ENCODE measurements at places on chromosomes 3 and 15.

DNA sequence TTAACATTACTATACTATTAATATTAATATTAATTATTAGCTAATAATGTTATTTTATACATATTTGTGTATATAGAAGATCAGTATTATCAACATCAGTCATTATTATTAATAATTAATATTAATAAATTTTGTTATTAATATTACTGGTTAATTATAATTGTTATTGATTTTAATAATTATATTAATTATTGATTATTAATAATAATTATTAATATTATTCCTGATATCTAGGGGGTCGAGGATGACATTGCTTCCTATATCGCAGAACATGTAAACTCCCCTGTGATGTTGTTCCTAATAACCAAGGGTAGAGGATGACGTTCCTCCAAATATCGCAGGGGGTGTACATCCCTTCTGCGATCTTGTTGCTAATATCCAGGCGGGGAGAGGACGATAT is 17.3 kb upstream of the BMF start:
- DNase-seq = no peak

DNA sequence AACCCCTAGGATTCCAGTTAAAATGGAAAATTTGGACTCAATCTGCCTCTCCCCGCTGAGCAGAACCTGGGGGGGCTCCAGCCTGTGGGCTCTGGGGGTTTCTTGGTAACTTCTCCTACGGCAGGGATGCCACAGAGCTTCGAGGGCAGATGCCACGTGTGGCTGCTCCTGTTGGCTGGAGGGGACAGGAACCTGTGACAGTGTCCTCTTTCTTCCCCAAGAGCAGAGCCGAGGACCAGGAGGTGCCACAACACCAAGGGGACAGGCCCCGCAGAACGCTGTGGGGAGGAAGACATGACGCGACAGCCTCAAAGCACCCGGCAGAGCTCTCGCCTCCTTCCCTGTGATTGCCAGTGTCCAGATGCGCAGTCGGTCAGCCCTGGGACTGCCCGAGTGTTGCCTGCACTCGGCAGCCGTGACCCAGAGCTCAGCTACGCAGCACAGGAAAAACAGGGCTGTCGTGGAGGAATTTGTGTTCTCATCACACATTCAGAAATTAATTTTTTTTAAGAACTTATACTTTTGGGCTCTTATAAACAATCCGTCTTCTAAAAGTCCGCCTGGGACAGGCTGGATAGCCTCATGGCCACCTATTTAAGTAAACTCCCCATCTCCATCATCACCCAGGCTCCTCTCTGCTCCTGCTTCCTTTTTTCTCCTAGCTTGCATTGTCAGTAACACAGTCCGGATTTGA is 131.9 kb upstream of the MEF2A start:
- no peak for DNase-seq

DNA sequence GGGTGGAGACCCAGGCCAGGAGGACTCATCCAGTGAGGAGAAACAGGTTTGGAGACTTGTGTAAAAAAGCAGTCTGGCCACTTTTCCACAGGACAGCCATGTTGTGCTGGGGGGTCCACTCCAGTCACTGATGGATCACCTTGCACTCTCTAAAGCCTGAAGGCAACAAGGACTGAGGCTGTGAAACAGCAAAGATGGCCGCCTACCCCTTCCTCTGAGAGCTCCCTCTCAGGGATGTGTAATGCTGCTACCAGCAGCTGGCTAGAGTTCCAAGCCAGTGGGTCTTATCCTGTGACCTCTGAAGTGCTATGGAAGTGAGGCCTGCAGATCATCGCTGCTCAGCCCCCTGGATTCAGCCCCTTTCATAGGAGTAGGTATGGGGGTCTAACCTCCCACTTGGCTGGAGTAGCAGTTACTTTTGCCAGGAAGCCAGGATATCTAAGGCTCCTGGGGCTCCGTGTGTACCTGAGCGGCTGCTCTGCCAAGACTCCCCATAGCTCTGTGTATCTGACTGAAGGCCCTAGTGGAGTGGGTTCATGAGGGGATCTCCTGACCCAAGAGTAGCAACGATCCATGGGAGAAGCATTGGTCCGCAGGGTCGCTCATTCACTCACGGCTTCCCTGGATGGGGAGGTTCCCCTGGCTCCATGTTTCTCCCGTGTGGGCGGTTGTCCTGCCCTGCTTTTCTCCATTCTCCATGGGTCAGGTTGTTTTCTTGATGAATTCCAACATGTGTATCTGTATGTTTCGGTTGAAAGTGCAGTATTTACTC is 69.9 kb upstream of the TNFSF10 start:
- no peak for DNase-seq

DNA sequence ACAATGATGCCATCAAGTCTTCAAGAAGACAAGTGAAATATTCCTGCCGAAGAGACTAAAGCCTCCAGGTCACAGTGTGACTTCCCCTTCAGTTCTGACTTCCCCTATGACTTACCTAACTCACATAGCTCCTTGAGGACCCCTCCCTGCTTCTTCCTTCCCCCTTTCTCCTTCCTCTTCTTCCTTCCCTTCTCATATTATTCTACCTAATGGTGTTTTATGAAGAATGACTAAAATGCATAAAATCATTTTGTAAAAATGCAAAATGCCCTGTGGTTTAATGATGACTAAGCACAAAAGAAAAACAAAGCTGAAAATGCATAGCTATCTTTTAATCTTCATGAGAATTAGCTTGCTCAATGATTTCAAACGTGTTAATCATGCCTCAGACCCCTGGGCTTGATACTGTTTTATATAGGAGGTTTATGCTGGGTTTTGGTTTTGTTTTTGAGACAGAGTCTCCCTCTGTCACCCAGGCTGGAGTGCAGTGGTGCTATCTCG is 26.1 kb upstream of the TM4SF4 start:
- no peak for DNase-seq

- no peak for DNase-seq
These were observed 18.3 kb upstream of the SYN2 start for GRCh38 chr3:11985866-11986265.

DNA sequence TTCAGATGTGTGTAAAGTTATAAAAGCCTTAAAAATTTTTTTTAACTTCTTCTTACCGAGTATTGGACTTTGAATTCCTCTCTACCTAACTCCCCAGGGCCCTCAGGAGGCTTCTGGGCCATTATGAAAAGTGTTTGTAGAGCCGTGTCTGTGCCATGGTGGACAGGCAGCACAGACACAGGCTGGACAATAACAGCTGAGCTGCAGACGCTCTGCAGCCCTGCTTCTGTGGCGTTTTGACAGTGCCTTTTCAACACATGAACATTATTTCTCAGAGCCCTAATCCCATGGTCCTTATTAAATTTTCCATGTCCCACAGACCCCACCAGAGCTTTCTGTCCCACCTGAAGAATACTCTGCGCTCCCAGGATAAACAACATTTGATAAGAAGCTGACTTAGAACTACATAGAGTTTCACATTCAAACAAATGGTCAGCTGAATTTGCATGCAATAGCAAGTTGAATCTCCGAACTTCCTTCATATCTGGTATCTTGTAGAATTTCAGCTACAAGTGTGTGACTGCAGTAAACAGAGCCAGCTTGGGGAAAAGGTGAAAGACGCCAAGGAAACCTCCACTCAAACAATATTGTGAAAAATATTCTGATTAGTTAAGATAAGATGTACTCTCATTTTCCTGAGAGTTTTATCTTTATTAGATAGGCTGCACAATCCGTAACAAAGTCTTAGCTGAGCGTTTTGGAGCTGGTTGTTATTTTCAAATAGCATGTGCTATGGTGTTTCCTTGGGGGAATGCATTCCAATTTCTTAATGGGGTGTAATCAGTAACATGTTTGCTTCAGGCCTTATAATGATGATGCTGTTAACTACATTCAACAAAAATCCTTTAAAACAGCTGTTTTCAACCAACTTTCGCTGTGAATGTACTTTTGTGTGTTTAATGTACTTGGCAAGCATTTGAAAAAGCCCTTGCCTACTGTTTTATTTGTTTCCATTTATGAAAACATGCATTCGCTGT is 378.2 kb downstream of the MECOM start:
- DNase-seq = no peak

DNA sequence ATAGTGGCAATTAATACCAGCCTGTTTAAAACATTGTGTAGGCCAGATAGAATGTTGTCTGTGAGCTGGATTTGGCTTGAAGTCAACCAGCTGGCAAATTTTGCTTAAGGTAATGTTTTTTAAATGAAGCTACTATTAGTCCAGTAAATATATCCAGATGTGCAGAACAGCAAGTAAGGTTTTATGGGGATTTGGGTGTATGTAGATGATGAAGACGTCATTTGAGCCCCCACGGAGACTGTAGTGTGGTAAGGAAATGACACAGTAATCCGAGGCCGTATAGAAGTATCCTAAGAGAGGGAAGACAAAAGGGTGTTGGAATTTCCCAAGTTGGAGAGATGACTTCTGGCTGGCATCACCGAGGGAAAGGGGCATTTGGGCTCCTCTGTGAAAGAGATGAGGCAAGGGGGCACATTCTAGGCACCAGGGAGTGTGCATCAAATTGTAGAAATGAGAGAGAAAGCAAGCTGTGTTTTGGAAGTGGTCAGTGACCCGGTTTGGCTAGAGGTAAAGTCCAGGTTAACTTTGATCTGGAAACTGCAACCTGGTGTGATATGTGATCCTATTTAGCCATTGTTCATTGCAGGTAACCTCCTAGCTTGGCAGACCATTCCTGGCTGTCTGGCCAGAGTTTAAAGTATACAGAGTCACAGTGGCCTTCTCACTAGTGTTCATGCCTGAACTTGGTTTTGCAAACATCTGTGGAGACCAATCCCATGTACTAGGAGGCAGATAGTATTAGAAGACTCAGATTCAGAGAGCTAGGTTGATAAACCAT is 104.2 kb downstream of the ITPR1 start:
- no peak for DNase-seq

- DNase-seq = no peak
These were observed 26.7 kb downstream of the CYP8B1 start for GRCh38 chr3:42849017-42849416.

DNA sequence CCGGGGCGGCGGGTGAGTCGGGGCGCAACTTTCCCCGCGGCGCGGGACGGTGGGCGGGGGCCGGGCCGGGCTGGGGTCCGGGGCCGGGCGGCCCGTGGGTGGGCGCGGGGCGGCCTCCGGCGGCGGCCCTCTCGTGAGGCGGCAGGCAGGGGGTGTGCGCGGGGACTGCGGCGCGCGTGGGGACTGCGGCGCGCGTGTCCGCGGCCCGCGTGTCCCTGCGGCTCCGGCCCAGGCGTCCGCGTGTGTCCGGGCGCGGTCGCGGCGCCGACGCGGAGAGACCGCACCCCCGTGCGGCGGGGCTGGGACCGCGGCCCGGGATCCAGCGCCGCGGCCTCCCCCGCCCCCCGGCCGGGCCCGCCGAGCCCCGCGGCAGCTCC is 349 bp downstream of the PLXNA1 start:
- DNase-seq = no peak

GRCh38 chr15:70323111-70323851 is 225.6 kb upstream of the TLE3 start:
- no peak for DNase-seq

DNA sequence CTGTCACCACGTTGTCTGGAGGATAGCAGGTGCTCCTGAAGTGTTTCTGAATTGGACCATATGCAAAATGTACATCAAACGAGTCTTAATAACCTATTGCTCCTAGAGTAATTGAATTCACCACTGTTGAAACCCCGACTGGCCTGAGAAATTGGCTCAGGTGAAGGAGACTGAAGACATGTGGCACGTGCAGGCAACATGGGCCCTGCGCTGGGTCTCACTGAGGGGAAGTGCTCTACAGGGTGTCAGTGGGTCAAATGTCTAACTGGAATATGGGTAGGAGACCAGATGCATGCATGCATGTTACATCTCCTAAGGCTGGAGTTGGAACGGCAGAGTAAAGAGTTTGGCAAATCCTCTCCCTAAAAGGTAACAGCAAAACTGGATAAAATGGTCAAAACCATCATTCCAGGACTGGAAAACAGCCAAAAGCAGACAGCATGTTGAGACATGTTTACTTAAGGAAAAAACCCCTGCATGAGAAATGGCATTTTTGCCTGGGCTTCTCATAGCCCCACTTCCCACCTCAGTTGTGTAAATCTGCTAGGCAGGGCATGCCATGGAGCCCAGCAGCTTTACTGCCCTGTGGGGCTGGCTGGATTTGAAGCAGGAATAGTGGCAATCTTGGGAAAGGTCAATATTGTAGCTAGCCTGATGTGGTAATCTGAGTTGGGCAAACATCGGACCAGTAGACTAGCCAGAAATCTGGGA is 131.3 kb downstream of the TJP1 start:
- no peak for DNase-seq

DNA sequence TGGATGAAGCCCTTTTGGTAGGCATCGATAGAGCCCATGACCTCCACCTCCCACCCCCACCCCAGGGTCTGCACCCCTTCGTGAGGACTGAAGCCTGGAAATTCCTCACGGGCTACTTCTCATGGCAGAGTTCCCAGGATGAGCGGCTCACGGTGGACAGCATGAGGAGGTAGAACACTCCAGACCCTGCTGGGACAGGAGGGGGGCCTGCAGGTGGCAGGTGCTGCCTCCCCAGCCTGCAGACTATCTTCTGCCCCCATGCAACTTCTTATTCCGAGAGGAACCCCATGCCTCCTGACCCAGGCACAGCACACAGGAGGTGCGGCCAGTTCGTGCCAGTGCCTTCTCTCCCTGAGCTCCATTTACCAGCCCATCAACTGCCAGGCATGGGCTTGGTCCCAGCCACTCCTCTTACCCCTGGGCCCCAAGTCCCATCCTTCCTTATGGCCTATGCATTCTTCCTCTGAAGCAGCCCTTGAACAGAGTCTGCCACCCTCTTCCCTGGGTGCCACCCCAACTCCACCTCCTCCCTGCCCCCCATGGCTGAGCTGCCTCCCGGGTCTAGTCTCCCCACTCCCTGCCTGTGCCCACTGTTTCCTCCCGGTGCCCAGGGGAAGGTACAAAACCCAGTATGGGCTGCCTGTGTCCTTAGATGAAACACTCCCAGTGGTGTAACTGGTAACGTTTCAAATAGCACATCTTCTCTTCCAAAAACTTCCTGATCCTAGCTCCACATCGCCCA is 8.4 kb downstream of the TBC1D21 start:
- DNase-seq = no peak

- no peak for DNase-seq
These were observed 14.5 kb downstream of the RIOX2 start for GRCh38 chr3:97957617-97958311.

GRCh38 chr3:130800829-130801228 is 54.2 kb upstream of the PIK3R4 start:
- DNase-seq = no peak

DNA sequence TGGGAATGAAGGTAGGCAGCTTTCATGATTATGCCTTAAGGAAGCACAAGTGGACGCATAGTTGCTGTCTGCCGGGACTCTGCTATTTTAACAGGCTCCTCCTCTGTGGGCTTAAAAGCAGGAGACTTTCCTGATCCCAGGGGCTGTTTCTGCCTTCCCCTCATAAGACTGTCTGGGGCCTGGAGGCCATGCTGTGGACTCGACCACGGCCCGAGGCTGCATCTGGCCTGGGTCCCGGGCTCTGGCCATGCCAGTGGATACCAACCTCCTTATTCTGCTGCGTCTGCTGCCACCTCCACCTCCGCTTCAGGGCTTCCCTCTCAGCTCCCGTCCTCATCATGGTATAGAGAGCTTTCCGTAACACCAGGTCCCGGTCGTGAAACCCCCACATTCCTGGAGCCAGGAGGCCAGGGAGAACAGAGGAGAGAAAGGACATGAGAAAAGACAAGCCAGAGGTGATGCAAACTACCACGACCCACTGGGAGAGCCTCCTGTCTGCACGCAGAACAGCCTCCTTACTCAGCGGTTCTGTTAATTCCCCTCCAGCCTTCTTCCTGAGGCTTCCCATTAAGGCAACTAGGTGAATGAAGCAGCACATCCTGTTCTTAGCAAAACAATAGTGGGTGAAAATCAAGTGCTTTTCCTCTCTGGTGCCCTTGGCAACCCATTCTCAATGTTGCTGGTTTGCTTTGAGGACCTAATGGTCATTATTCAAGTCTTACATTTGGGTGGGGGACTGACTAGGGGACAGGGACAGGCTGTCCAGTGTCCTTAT is 200.5 kb downstream of the KLF13 start:
- no peak for DNase-seq

Data from stimulated activated CD8-positive, alpha-beta memory T cell treated with anti-CD3 and anti-CD28 coated beads, Interleukin-2, amount 100 ng/mL, for 48 hours (primary cell).